Type B pancreatic cell (in vitro differentiated cells): ENCODE measurements at places on chromosomes 6 and 20. TPM values are rescaled to one million over a fixed set of nuclear protein-coding genes. Genes with fewer than 3 reads are reported as not detected.

DNA sequence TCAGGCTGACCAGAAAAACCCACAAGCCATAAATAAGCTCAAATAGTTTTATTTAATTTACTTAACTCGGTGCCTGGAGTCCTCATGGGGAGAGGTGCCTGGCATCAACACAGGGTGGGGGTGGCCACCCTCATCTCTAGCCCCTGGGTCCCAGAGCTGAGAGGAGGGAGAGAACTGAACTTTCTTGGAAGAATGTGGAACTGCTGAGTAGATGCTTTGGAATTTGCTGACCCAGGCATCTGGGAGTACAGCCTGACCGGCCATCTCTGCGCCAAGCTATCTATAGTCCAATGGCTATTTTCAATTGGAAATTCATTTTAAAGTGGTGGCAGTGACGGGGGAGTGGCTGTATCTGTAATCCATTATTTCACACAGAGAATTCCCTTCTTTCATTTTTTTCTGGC is 104.8 kb downstream of the CDH26 start:
- H3K4me3 ChIP-seq = no peak overlapping the region
- peaks cover 33% of the 10 kb centered on the region for H3K4me1 ChIP-seq
- peak overlapping the region; percentile 32 for H3K27ac ChIP-seq
- H3K27me3 ChIP-seq = peaks cover 10% of the 10 kb centered on the region
- no peaks in the 10 kb centered on the region for H3K36me3 ChIP-seq

DNA sequence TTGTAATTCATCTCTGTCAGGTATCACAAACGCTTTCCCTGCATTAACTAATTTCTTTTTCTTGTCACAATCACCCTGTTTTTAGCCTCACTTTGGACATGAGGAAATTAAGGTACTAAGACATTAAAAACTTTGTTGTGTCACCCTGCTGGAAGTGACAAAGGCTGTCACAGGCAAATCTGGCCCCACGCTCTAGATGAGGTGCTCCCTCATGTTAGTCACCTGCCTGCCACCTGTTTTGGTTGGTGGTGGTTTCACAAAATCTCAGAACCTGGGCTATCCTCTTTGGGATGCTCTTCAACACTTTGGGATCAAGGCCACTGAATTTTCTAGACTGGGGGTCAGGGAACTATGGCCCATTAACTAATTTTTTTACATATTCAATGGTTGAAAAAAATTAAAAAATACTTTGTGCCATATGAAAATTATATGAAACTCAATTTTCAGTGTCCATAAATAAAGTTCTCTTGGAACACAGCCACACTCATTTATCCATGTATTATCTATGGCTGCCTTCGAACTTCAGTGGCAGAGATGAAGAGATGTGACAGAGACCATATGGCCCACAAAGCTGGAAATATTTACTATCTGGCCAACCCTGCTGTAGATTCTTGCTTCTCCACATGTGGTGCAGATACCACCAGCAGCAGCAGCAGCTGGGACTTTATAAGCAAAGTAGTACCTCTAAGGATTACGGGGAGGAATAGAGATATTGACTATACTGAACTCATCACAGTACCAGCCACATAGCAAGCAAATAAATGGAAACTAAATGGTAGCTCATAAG is 16.1 kb upstream of the TNFAIP3 start:
- H3K27ac ChIP-seq = no peak overlapping the region
- peaks cover 3% of the 10 kb centered on the region for H3K4me1 ChIP-seq
- no peak for DNase-seq
- no peaks in the 10 kb centered on the region for H3K27me3 ChIP-seq
- no peak overlapping the region for H3K4me3 ChIP-seq

COL11A2 gene
- 1.3 and 11.9 TPM in 2 replicates for total RNA-seq

DNA sequence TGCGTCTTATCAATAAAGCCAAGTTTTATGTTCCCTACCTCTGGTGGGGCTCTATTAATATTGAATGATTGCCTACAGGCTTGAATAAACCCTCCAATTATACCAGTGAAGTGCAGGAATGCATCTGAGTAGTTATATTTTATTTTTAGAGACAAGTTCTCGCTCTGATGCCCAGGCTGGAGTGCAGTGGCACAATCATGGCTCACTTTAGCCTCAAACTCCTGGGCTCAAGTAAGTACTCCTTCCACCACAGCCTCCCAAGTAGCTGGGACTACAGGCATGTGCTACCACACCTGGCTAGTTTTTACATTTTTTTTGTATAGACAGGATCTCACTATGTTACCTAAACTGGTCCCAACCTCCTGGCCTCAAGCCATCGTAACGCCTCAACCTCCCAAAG is 26.1 kb upstream of the UBE2J1 start:
- no peak overlapping the region for H3K27ac ChIP-seq
- H3K4me1 ChIP-seq = peaks cover 14% of the 10 kb centered on the region
- H3K27me3 ChIP-seq = no peaks in the 10 kb centered on the region
- no peaks in the 10 kb centered on the region for H3K36me3 ChIP-seq
- DNase-seq = no peak

KCNK15 gene
- 0.31 and 0.36 TPM in 2 replicates for total RNA-seq

GRCh38 chr20:24627291-24627690 is 157.9 kb downstream of the SYNDIG1 start:
- peaks cover 21% of the 10 kb centered on the region for H3K4me1 ChIP-seq
- no peak overlapping the region for H3K4me3 ChIP-seq
- peaks cover 3% of the 10 kb centered on the region for H3K36me3 ChIP-seq
- no peak overlapping the region for H3K27ac ChIP-seq

DNA sequence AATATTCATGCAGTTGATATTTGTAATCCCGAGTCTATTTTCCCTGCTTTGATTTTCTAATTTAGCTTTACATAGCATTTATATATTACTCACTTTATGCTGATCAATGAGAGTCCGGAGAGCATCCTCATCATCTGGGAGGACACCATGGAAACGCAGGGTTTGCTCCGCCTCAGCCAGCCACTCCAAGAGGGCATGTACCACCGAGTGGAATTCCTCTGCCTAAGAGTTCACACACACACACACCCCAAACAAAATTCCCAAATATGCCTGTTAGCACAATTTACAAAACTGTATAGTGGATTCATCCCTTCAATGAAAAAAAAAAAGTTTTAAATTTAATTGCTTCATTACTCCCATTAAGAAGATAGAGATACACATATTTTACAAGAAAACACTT is 160.7 kb downstream of the DST start:
- H3K4me1 ChIP-seq = peaks cover 4% of the 10 kb centered on the region

DEFB124 gene
- not detected in 2 replicates for total RNA-seq

- DNase-seq = no peak
Observed at GRCh38 chr6:118902726-118903125, 8.8 kb downstream of the ASF1A start.

- H3K36me3 ChIP-seq = peaks cover 3% of the 10 kb centered on the region
- no peak overlapping the region for H3K27ac ChIP-seq
- H3K4me3 ChIP-seq = no peak overlapping the region
- H3K27me3 ChIP-seq = no peaks in the 10 kb centered on the region
- no peak for DNase-seq
- peaks cover 13% of the 10 kb centered on the region for H3K4me1 ChIP-seq
Observed at GRCh38 chr6:116003668-116004067, 57.0 kb downstream of the FRK start.

C4A gene
- total RNA-seq = 5.2 and 9.7 TPM in 2 replicates

DNA sequence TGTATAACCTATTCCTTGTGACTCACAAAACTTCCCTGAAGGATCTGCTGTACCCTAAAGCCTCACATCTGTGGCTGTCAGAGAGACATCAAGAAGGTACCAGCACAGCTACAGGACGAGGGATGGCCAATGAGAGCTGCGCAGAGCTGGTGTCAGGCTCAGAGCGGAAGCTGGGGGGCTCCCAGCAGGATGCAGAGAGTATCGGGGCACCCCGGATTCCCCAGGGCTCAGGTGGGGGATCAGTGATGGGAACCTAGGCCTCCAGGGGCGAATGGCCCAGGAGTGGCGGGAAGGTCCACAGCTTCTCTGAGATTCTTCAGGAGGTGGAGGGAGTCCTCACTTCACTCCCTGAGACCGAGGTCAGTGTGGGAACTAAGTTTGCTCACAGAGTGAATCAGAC is 30.9 kb upstream of the SMOC2 start:
- no peak overlapping the region for H3K4me3 ChIP-seq
- H3K36me3 ChIP-seq = no peaks in the 10 kb centered on the region
- H3K27me3 ChIP-seq = no peaks in the 10 kb centered on the region
- no peak for DNase-seq

STMND1 gene
- 0.43 and 2.2 TPM in 2 replicates for total RNA-seq

DNA sequence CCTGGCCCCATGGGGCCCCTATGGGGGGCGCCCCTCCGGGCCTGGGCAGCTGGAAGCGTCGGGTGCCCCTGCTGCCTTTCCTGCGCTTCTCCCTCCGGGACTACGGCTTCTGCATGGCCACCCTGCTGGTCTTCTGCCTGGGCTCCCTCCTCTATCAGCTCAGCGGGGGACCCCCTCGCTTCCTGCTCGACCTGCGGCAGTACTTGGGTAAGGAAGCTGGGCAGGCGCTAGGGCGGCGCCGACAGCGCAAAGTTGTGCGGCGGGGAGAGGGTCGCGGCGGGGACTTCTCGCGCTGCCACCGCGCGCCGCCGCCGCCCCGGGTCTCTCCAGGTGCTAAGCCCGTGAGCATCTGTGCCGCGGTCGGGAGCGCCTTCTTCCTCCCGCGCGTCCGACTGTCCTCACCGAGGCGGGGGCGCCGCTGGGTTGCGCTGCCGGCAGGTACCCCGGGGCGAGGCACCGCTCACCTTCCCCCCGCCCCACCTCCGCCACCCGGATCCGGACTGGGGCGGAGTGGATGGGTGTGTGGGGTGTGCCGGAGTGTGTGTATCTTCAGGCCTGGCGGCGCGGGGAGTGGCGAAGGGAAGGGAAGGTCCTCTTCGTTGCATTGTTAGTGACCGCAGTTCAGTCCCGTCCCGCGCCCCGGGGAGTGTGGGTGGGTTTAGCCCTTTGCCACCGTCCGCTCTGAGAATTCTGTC is 788 bp downstream of the UST start:
- H3K27ac ChIP-seq = no peak overlapping the region
- peak overlapping the region; percentile 91 for H3K4me3 ChIP-seq
- H3K36me3 ChIP-seq = no peaks in the 10 kb centered on the region

DNA sequence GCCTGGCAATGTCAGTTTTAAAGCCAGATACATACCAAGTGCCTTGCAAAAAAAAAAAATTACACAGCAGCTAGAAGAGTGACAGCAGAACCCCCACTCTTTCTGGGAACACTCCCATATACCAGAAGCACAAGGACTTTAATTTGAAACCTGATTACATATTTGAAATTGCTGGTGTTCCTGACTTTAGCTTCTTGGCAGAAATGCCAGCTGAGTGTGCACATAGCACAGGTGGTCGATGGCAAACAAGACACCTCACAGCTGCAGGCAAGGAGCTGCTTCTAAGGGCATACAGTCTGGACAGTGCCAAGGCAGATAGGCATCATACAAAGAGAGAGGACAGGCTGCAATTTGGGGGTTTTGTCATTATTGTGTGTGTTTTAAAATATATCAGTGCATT is 150.7 kb upstream of the SGK1 start:
- DNase-seq = no peak
- no peaks in the 10 kb centered on the region for H3K36me3 ChIP-seq
- H3K4me1 ChIP-seq = peaks cover 29% of the 10 kb centered on the region
- no peak overlapping the region for H3K27ac ChIP-seq
- H3K27me3 ChIP-seq = no peaks in the 10 kb centered on the region

ARHGAP18 gene
- 9.2 and 12.0 TPM in 2 replicates for total RNA-seq

- H3K4me3 ChIP-seq = no peak overlapping the region
- no peak for DNase-seq
- peaks cover 19% of the 10 kb centered on the region for H3K27me3 ChIP-seq
- H3K4me1 ChIP-seq = no peaks in the 10 kb centered on the region
- H3K27ac ChIP-seq = no peak overlapping the region
- no peaks in the 10 kb centered on the region for H3K36me3 ChIP-seq
Observed at GRCh38 chr20:39089029-39089428, 126.9 kb downstream of the DHX35 start.

DNA sequence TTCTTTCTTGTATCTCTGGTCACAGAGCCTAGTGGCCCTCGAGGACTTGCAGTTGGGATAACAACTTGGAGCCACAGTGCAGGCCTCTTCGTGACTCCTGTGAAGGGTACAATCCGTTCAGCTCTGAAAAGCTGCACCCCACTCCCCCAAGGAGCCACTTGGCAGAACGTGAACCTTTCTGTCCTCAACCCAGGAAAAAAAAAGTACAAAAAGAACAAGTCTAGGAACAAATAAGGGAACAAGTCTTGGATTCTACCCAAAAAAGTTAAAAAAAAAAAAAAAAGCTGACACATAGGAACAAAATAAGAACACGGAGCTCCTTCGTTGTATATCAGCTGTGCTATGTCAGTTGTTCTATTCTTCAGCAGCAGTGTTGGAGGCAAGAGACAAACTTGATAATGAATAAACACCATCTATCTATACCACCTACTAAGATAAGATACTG is 77.9 kb upstream of the TULP1 start:
- H3K4me1 ChIP-seq = no peaks in the 10 kb centered on the region
- H3K27ac ChIP-seq = no peak overlapping the region
- H3K27me3 ChIP-seq = no peaks in the 10 kb centered on the region
- peaks cover 3% of the 10 kb centered on the region for H3K36me3 ChIP-seq
- DNase-seq = no peak

DSP gene
- 210 and 517 TPM in 2 replicates for total RNA-seq

- no peak for DNase-seq
- H3K4me1 ChIP-seq = no peaks in the 10 kb centered on the region
- H3K36me3 ChIP-seq = peaks cover 6% of the 10 kb centered on the region
- no peak overlapping the region for H3K27ac ChIP-seq
Observed at GRCh38 chr6:110246900-110247546, 66.8 kb downstream of the CDC40 start.

GLYATL3 gene
- total RNA-seq = 0.50 TPM in 1 of 2 replicates, not detected in the other

DNA sequence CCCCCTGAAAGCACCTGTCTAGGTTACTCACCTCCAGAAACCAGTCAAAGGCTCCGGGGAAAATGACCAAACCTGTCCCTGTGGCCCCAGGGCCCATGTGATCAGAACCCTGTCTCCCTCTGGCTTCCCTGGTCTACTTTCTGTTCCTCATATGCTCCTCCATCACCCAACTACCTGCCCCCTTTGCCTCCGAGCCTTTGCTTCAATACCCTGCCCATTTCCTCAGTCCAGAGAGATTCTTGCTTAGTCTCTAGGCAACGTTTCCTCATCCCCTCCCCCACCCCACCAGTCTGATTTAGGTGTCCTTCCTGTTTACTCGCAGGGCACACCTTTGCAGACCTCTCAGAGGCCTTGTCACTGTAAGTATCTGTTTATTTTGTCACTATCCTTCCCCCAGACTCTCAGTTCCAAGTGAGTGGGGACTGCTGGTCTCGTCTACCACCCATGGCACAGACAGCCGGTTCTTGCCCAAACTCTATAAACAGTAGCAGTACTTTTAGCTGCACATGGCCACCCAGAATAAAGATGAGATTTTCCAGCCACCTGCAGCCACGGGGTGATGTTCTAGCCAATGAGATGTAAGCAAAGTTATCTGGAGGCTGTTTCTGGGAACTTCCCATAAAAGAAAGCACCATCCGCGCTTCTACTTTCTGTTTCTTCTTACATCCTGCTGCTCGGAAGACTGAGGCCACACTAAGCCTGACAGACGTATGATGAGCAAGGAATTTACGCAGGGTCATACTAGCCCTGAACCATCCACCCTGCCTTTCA is 13.3 kb downstream of the ELOVL5 start:
- H3K27me3 ChIP-seq = no peaks in the 10 kb centered on the region
- DNase-seq = no peak
- H3K4me1 ChIP-seq = peaks cover 15% of the 10 kb centered on the region
- H3K27ac ChIP-seq = no peak overlapping the region
- H3K4me3 ChIP-seq = no peak overlapping the region
- peaks cover 27% of the 10 kb centered on the region for H3K36me3 ChIP-seq
